NCI-H2171 treated with DMSO at 0.1 percent for 48 hours (cell line): ENCODE measurements at places on chromosomes 4 and X.

GRCh38 chr4:185718578-185719499, 93.2 kb downstream of the SORBS2 start:
- no peak for DNase-seq

- no peak for DNase-seq
Observed at GRCh38 chr4:37721995-37722638, 35.9 kb upstream of the RELL1 start.

DNA sequence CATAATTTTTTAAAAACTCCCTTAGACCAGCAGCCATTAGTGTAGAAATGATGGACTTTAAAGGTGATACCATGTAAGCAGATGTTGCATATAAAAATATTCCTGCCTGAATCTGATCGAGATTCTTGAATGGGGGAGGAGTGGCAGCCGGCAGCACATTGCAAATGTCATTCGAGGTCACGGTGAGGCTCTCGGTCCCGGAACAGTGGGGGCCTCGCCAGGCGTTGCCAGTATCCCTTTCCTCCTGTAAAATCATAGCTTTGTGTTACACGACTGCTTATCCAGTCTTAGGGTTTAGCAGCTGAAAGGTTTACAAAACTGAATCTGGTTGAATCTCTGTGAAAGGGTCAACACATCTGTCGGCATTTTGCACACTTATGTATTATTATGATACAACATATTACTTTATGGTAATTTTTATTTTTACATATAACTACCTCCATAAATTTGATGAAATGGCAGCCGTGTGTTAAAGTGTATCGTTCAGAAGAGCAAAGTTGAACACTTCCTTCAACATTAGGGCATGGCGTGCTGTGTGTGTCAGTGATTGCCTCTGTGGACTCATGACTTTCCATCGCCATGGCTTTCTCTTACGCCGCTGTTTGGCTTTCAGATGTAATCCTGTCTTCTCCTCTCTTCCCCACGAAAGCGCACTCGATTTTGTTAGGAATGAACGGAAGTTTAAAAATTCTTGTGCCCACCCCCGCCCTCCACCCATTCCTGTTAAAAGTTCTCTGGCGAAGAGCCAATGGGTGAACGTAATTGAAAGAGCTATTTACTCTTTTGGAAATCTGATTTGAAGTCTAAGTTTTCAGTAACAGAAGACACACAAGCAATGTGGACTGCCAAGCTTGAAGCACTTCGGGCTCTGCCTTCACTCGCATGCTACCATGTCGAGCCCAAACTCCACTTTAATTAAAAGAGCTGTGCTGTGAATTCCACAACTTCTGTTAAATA, 114.8 kb downstream of the STOX2 start:
- DNase-seq: peak; percentile 24

DNA sequence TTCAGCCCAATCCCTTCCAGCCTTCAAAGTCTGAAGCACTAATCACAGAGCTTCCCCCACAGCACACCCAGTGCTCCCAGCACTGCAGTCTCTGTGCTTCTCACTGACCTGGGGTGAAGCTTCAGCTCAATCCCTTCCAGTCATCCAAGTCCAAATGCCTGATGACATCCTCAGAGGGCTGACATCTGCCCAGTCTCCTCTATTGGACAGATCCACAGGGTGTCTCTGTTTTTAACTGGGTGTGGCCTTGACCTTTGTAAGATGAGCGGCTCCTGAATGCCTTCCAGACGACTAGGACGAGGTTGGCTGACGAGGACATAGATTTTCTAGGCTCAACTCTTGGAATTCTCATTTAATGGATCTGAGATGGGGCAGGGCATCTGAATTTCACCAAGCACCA, 7.6 kb upstream of the SLC2A9 start:
- no peak for DNase-seq

- DNase-seq: no peak
Observed at GRCh38 chr4:126106658-126107057, 791.9 kb downstream of the FAT4 start.

DNA sequence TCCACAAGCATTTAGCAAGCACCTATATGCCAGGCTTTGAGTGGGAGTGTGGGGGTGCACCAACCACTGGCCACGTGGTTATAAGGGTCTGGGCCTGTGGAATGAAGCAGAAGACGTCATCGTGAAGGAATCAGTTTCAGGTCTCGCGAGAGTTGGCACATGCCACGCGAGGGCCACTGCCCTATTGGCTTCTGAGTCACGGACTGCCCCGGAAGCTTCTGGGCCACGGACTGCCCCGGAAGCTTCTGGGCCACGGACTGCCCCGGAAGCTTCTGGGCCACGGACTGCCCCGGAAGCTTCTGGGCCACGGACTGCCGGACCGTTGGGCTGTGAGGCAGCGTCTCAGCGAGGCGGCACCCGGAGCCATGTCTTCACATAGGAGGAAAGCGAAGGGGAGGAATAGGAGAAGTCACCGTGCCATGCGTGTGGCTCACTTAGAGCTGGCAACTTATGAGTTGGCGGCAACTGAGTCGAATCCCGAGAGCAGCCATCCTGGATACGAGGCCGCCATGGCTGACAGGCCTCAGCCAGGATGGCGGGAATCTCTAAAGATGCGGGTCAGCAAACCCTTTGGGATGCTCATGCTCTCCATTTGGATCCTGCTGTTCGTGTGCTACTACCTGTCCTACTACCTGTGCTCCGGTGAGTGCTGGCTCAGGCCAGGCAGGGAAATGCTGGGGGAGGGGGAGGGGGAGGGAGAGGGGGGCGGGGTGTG, at the start of gene FMR1NB:
Gene FMR1NB, plus strand, starts transcription at position 300 of the 715 bp plus-strand sequence. Its CDS starts 66 bp downstream, at position 366.
- DNase-seq: no peak

- no peak for DNase-seq
Observed at GRCh38 chr4:109590905-109591304, 30.9 kb downstream of the MCUB start.

DNA sequence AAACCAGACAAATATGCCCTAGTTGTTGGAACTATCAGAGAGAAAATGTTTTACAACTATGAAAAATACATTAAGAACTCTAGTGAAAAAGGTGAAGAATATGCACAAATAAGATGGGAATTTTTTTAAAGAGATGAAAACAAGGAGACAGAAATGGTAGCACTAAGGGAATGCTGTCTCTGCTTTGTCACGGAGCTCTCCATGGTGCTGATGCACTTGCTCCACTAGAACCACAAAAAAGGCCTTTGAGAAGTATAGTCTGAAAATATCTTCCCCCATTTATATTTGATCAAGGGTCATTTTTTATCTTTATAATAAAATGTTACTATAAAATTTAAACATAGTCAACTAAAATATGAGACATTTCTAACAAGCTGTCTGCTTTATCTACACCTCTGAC, 1655.5 kb upstream of the AGA start:
- DNase-seq: no peak

- no peak for DNase-seq
Observed at GRCh38 chr4:93342738-93343137, 485.8 kb upstream of the ATOH1 start.

- DNase-seq: peak; percentile 29
Observed at GRCh38 chr4:147785129-147785528, 53.2 kb downstream of the ARHGAP10 start.

DNA sequence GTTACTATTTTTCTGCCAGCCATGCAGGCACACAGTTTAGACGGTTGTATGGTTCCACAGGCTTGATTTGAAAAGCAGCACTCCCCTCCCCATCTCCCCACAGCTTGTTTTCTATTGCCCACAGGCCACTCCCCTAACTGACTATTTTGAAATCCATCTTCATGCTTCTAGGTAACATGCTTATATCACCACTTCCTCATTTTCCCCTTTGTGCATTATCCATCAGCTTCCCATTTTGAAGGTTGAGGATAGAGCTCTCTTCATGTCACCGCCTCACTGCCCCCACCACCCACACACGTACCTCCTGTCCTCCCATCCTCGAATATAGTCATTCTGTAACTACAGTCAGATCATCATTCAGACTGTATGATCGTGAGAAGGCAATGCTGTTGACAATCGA, 224.7 kb downstream of the MID1 start:
- DNase-seq: no peak

GRCh38 chr4:159383562-159383931, 280.7 kb downstream of the RAPGEF2 start:
- no peak for DNase-seq

- no peak for DNase-seq
Observed at GRCh38 chrX:39898147-39898546, 199.6 kb downstream of the BCOR start.

DNA sequence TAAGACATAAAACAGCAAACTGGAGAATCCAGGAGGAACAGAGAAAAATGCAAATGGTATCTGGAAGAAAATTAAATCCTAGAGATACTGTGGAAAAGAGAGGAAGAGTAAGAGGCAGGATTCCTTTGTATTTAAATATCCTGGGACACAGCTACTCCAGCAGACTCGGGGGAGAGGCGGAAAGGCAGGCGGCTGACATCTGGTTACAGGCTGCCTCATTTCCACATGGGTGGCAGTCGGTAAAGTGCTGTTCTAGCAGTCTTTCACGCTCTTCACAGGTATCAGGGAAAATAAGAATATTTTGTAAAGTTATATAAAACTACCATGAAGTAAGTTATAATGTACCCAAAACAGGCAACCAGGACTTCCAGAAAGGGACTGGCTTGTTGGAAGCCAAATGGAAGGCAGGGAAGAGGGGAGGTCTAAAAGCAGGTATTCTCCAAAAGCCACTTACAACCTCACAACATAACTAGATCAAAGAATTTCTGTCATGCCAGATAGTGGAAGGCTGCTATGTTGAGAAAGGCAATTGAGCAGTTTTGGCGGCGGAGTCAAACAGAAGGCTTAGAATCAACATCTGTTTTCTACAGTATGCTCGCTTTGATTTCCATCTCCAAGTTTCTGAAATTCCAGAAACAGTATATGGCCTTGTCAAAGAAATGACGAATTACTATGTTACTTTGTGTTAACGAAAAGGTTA, 1.3 kb upstream of the TIGD2 start:
- DNase-seq: peak; percentile 44

DNA sequence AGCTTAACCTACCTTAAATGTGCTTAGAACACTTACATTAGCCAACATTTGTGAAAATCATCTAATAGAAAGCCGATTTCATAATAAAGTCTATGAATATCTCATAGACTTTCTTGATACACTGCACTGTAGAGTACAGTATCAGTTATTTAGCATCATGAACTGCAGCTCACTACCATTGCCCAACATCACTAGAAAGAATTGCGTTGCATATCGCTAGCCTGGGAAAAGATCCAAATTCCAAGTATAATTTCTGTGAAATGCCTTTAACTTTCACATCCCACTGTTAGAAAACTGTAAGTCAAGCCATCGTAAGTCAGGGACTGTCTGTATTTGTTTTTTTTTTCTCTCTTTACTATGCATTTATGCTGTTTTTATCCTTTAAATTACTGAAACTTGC, 918.6 kb upstream of the PABPC4L start:
- DNase-seq: no peak

- no peak for DNase-seq
Observed at GRCh38 chrX:30308263-30309138, 689 bp downstream of the NR0B1 start.

- DNase-seq: no peak
Observed at GRCh38 chr4:24394041-24394440, 190.3 kb downstream of the DHX15 start.

- peak; percentile 23 for DNase-seq
Observed at GRCh38 chrX:12790885-12791256, 341 bp upstream of the PRPS2 start.

GRCh38 chr4:58136604-58137003, 1026.4 kb upstream of the IGFBP7 start:
- DNase-seq: no peak

DNA sequence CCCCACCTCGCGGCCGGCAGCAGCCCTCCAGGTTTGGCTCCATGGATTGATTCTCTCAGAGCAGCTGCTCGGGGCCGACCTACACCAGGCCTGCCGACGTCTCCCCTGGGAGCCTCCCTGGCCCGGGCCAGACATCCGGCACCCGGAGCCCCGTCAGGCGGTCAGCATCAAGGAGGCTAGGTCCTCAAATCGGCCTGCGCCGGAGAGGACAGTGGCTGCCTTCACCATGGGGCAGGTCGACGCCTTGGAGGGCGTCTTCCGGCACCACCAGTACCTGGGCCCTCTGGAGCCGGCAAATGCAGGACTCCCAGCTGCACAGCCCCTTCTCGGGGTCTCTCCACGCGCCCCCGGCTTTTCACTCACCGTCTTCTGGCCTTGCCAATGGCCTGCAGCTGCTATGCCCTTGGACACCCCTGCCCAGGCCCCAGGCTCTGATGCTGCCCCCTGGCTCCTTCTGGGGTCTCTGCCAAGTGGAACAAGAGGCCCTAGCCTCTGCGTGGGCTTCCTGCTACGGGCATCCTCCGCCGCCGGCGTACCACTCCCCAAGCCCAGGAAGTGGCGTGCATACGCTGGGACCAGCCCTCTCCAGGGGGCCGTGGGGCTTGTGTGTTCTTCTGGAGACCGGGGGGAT, 341.8 kb downstream of the MAGEB5 start:
- no peak for DNase-seq

GRCh38 chrX:30804462-30804861, 84.6 kb downstream of the TAB3 start:
- no peak for DNase-seq

DNA sequence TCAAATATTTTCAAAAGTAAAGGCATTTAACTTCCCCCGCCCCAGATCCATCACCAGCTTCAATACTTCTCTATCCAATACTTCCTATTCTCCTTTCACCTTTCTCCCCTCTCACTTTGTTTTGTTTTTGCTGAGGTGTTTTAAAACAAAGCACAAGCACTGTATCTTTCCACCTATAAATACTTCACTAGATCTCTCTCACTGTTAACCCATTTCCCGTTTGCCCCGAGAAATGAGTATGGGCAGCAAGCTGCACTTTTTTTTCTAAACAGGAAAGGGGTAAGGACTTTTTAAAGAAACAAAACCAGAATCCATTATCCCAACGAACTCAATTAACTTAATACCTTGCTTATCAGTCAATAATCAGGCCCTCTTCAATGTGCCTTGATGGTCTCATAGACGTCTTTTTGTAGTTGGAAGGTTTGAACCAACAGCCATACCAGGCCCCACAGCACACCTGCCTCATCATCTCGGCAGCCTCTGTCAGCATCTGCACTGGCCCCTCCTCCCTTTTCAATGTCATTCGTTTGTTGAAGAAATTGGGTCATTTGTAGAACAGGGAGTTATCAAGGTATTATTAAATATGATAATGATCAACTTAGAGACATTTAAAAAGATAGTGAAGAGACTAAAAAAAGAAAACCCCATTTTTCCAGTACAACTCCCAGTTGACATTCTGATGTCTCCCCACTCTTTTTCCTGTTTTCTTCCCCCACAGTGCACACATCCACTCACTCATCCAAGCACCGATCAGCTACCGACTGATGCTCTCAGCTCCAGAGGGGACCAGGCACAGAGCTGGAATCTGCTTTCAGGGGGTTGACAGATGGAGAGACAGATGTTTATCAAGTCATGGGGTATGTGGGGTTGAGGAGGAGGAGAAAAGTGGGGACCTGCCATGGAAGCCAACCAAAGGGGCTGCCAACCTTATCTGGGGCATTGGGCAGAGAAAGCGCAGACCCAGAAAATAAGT, 25.8 kb downstream of the CRMP1 start:
- peak; percentile 72 for DNase-seq

DNA sequence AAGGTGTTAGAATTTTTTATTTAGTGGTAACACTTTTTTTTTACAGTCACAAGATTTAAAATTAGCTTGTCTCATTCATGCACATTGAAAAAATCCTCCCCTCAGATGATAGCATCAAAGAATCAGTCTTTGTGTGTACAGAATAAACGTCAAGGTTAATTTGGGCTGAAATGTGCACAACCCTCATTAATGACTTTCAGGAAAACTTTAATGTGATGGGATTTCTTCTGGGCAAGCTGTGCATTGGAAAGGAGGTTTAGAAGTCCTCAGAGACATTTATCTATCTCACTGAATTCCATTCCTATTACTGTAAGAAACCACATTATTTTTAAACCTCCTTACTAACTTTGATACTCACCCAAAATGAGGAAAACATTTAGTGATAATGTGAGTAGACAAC, 88.2 kb upstream of the TECRL start:
- DNase-seq: no peak
